Adrenal gland (tissue), 19 donors: ENCODE measurements at places on chromosomes 6 and 20.
A peak's percentile ranks its signal among the peaks of the same experiment; 100 is the strongest.

DNA sequence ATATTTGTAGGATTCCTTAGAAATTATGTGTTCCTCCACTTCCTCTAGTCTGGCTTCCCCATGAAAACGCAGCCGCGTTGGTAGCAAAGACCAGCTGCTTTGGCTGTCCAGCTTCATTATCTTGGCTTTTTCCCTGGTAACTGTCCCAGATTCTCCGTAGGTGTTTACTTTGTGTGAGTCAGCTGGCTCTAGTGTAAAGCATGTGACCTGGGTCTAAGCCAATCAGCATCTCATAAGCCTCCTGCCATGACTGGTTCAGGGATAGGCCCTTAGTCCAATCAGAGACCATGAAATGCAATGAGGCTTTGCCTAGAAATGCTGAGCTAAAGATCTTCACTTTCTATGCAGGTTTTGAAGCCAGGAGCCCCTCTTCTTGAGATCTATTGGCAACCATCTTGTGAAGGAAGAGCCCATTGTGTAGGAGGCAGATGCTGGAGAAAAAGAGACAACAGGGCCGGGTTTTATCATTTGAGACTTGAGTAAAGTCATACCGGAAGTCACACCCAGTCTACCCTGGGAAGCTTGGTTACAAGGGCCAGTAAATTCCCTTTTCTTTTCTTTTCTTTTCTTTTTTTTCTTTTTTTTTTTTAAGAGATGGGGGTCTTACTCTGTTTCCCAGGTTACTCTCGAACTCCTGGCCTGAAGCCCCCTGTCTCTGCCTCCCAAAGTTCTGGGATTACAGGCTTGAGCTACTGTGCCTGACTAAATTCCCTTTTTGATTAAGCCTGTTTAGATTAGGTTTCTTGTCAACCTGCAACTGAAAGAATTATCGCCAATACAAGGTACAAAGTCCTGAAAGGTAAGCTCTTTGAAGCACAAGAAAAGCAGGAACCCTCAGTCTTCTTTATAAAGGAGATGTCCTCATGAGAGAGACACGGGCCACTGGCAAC is 256.5 kb upstream of the RREB1 start:
- H3K4me3 ChIP-seq = no peak overlapping the region
- H3K4me1 ChIP-seq = peaks cover 8% of the 10 kb centered on the region
- DNase-seq = peak; percentile 90
- no peaks in the 10 kb centered on the region for H3K27me3 ChIP-seq
- H3K27ac ChIP-seq = peak overlapping the region; percentile 81
- H3K36me3 ChIP-seq = no peaks in the 10 kb centered on the region

GRCh38 chr6:143755301-143755744 is 77.6 kb downstream of the PHACTR2 start:
- H3K27ac ChIP-seq = peak overlapping the region; percentile 53
- peaks cover 35% of the 10 kb centered on the region for H3K4me1 ChIP-seq
- peaks cover 3% of the 10 kb centered on the region for H3K36me3 ChIP-seq
- no peak overlapping the region for H3K4me3 ChIP-seq

DNA sequence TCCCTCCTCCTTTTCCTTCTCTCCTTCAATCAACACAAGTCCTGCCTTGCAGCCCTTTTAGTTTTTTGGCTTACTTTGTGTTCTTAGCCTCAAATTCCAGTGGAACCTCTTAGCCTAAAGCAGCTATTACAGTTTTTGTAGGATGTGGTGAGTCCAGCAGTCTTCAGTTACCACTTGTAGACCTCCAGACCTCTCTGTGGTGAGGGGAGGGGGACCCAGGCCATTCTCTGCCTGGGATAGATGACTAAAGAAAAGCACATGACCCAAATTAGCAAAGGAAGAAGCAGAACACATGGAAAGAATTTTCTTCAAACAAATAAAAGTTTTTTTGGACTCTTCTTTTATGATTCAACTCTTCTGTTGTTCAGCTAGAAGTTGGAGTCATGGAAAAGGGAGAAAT is 246.5 kb downstream of the HAO1 start:
- H3K27me3 ChIP-seq = no peaks in the 10 kb centered on the region
- no peaks in the 10 kb centered on the region for H3K36me3 ChIP-seq
- no peak overlapping the region for H3K4me3 ChIP-seq
- no peak overlapping the region for H3K27ac ChIP-seq
- H3K4me1 ChIP-seq = peaks cover 6% of the 10 kb centered on the region

DNA sequence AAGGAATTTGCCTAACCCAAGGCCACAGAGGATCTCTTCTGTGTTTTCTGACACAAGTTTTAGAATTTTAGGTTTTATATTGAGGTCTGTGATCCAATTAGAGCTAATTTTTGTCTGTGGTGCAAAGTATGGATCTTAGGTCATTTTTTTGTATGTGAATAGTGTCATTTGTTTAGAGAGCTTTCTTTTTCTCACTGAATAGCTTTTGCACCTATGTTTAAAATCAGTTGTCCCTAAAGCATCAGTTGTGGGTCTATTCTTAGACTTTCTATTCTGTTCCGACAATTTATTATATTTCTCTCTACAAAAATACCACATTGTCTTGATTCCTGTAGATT is 341 bp upstream of the MCM9 start:
- H3K27me3 ChIP-seq = no peaks in the 10 kb centered on the region
- peak overlapping the region; percentile 95 for H3K27ac ChIP-seq
- peaks cover 5% of the 10 kb centered on the region for H3K4me1 ChIP-seq
- peaks cover 7% of the 10 kb centered on the region for H3K36me3 ChIP-seq

- peak; percentile 93 for DNase-seq
- peaks cover 3% of the 10 kb centered on the region for H3K36me3 ChIP-seq
- peaks cover 3% of the 10 kb centered on the region for H3K4me1 ChIP-seq
- no peaks in the 10 kb centered on the region for H3K27me3 ChIP-seq
These were observed 208.4 kb downstream of the PREX1 start for GRCh38 chr20:48619126-48620101.

- DNase-seq = no peak
- H3K27me3 ChIP-seq = no peaks in the 10 kb centered on the region
- H3K4me3 ChIP-seq = no peak overlapping the region
- H3K27ac ChIP-seq = no peak overlapping the region
These were observed 128.1 kb downstream of the MYLK4 start for GRCh38 chr6:2622671-2623070.

DNA sequence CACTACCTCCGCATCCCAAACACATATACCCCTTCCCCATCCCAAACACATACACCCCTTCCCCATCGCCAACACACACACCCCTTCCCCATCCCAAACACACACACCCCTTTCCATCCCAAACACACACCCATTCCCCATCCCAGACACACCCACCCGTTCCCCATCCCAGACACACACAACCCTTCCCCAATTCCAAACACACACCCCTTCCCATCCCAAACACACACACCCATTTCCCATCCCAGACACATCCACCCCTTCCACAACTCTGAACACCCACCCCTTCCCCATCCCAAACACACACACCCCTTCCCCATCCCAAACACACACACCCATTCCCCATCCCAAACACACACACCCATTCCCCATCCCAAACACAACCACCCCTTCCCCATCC is 314.5 kb downstream of the KIF16B start:
- H3K36me3 ChIP-seq = no peaks in the 10 kb centered on the region
- no peak for DNase-seq
- no peaks in the 10 kb centered on the region for H3K27me3 ChIP-seq
- H3K27ac ChIP-seq = no peak overlapping the region

- H3K4me3 ChIP-seq = no peak overlapping the region
- no peak overlapping the region for H3K27ac ChIP-seq
- peaks cover 18% of the 10 kb centered on the region for H3K4me1 ChIP-seq
These were observed 13.5 kb downstream of the DYNLRB1 start for GRCh38 chr20:34529742-34530141.
